ENCODE measurements at places on chromosomes 1 and 21. TPM values are rescaled to one million over a fixed set of nuclear protein-coding genes. Genes with fewer than 3 reads are reported as not detected.
A peak's percentile ranks its signal among the peaks of the same experiment; 100 is the strongest.

- H3K36me3 ChIP-seq = no peaks in the 10 kb centered on the region
- no peak overlapping the region for H3K27ac ChIP-seq
- DNase-seq = no peak
- H3K4me3 ChIP-seq = no peak overlapping the region
- H3K4me1 ChIP-seq = no peaks in the 10 kb centered on the region
- H3K27me3 ChIP-seq = no peaks in the 10 kb centered on the region
Observed at GRCh38 chr1:216793303-216793702, 70.1 kb upstream of the ESRRG start.

- no peaks in the 10 kb centered on the region for H3K27me3 ChIP-seq
- no peaks in the 10 kb centered on the region for H3K4me1 ChIP-seq
- DNase-seq = no peak
- H3K4me3 ChIP-seq = no peak overlapping the region
- no peak overlapping the region for H3K27ac ChIP-seq
Observed at GRCh38 chr1:115969509-115969908, 6.8 kb upstream of the SLC22A15 start.

DNA sequence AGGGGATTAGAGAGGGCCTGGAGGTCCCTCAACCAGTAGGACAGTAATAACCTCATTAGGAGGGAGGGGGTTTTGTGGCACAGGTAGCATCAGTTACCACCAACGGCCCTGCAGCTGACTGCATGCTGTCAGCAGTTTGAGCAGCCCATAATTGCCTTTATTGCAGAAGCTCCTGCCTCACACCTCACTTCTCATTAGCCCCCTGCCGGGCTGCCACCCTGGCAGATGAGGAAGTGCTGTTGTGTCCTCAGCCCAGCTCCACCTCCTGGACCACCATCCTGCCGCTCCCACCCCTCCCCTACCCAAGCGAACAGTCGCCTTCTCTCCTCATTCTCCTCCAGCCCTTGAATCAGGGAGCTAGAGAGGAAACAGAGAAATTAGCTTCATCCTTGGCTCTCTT is 237.4 kb downstream of the LMX1A start:
- H3K27me3 ChIP-seq = no peaks in the 10 kb centered on the region
- H3K36me3 ChIP-seq = no peaks in the 10 kb centered on the region
- no peaks in the 10 kb centered on the region for H3K4me1 ChIP-seq

- no peak for DNase-seq
- H3K27ac ChIP-seq = no peak overlapping the region
- no peak overlapping the region for H3K4me3 ChIP-seq
- no peaks in the 10 kb centered on the region for H3K36me3 ChIP-seq
- H3K27me3 ChIP-seq = no peaks in the 10 kb centered on the region
Observed at GRCh38 chr1:149942207-149942606, 5.5 kb upstream of the MTMR11 start.

DNA sequence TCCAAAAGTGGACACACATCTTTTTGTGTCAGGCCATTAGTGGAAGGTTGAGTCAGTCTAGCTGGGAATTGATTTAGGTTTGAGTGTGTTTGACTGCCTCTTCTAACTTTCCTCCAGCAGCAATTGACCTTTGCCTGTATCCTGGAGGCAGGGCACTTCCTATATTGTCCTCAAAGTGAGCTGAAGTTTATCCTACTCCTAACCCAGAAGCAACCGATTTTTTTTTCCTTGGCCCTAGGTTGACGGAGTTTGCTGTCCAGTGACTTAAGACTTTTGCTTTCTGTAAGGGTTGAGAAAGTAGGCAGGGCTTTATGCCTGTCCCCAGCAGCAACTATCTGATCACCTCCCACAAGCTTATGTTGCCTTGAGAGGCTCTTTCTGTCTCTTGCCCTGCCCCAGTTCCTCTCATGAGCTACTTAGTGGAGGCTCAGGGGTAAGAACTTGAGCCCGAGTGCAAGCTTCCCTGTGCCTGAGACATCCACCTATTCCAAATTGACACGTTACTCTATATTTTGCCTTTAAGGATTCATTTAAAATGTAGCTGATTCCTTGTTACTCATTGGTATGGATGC is 30.9 kb downstream of the SLC35F3 start:
- no peaks in the 10 kb centered on the region for H3K4me1 ChIP-seq
- H3K27me3 ChIP-seq = no peaks in the 10 kb centered on the region
- H3K36me3 ChIP-seq = no peaks in the 10 kb centered on the region
- no peak for DNase-seq
- no peak overlapping the region for H3K4me3 ChIP-seq

DNA sequence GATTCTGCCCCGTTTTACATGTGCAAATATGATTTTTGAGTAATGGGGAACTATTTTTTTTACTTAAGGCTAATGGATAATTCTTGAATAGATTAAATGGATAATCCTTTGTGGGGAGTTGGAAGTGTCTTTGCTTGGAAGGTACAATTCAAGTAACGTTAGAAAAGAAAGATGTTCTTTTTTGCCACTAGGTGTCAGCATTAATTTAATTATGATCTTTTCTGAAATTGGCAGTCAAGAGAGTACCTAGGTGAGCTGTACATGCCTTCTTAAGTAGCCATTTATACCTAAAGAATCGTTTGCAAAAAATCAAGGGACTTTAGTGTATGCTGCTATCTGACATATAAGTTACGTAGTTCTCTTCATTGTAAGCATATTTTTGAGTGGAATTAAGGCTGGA is 2.2 kb downstream of the FBXO28 start:
- H3K27me3 ChIP-seq = no peaks in the 10 kb centered on the region
- peak; percentile 60 for DNase-seq
- H3K4me1 ChIP-seq = peaks cover 14% of the 10 kb centered on the region
- peaks cover 10% of the 10 kb centered on the region for H3K36me3 ChIP-seq
- no peak overlapping the region for H3K4me3 ChIP-seq
- peak overlapping the region; percentile 92 for H3K27ac ChIP-seq

- H3K27ac ChIP-seq = no peak overlapping the region
- H3K4me1 ChIP-seq = peaks cover 75% of the 10 kb centered on the region
- H3K4me3 ChIP-seq = peak overlapping the region; percentile 2
- no peak for DNase-seq
- H3K36me3 ChIP-seq = no peaks in the 10 kb centered on the region
Observed at GRCh38 chr1:206769304-206769731, 1.3 kb upstream of the IL19 start.

GRCh38 chr1:59445040-59445439 is 148.1 kb downstream of the FGGY start:
- no peak overlapping the region for H3K4me3 ChIP-seq
- no peaks in the 10 kb centered on the region for H3K36me3 ChIP-seq
- no peak for DNase-seq
- H3K27ac ChIP-seq = no peak overlapping the region

YY1AP1 gene
- 37.4 TPM for polyA plus RNA-seq

VANGL2 gene
- polyA plus RNA-seq = not detected

GCSAML gene
- not detected for polyA plus RNA-seq

Data from naive thymus-derived CD4-positive, alpha-beta T cell (primary cell).